ENCODE measurements at places on chromosomes 6 and 20.

GRCh38 chr6:46221222-46221793 lies 50.5 kb upstream of the ENPP5 start:
- DNase-seq: no peak

GRCh38 chr6:37776566-37776965 lies 43.0 kb upstream of the ZFAND3 start:
- DNase-seq: no peak

DNA sequence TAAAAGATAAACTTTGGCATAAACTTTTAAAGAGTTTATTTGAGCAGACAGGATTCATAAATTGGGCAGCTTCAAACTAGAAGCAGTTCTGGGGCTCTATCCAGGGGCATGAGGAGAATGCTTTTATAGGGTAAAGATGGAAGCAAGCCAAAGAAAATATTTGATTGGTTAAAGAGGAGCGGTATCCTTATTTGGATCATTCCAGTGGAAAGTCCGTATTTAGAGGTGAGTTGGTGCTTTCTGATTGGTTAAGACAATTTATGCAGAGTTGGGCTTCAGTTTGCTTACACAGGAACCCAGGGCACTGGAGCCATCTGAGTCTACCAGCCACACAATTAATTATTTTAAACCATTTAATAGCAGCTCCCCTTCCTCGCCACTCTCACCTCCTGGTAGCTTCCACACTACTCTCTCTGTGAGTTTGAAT lies 37.9 kb upstream of the RNF217 start:
- DNase-seq: peak; percentile 66

DNA sequence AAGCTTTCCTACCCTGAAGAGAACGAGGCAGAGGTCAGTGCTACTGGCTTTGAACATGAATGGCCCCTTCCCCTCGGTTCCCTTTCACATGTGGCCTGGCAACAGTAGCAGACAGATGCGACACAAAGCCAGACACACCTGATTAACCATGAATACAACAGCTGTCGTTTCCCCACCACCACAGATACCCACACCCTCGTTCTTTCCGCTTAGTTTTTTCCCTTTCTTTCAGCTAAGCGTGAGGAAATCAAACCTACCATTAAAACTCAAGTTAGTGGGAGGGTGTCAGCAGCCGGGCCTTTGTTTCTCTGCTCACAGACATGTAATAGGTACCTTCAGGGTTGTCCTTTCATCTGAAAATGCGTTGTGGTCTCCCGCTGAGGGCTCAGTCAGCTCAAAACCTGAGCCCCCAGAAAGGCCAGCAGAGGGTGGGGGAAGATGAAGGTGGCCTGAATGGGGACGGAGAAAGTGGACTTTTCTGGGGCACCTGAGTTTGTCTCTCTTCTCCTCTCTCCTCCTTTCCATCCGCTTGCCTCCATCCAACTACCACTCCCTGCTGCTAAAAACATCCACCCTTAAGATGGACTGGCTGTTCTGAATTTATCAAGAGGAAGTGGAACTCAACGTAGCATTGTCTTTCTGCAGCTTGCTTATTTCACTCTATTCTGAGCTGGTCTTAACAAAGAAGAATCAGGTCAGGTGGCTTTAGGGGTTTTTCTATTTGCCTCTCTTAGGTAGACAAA lies 516.6 kb upstream of the JARID2 start:
- DNase-seq: no peak

DNA sequence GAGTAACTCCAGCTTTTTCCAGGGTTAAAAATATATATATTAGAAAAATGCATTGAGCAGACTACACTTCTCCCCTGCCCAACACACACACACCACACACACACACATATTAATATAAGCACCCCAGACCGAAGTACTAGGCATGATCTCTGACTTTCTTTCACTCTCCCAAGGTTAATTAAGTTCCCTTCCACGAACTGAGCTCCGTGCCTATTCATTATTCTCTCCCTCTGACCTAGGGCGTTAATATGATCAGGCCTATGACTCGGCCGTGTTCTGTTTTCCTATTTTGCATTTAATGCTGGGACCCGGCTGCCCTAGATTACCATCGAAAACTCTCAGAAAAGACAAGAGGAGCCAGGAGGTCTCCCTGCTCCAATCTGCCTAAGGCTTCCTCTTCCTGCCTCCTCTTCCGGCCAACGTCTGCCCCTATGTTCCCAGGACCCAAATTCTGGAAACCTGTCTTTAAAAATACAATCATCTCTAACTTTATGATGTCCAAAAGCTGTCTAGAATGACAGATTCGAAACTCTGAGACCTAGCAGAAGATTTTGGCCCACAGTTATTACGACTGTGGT lies 6.1 kb upstream of the POU3F2 start:
- peak; percentile 82 for DNase-seq

DNA sequence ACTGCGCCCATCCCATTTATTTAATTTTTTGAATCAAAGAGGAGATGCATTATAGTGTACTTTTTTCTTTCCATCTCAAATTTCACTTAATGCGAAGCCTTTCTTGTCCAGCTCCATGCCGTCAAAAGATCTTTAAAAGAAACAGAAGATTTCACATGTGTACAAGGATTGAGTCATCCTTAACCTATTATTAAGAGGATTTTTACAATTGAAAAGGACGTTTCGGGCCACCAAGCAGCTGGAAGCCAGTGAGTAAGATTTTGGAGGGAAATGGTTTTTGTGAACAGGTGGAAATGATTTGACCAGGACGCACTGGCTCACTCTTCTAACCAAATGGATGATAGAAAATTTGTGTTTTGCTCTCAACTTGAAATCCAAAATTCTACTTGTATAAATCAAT lies 15.1 kb upstream of the CCDC170 start:
- no peak for DNase-seq

- no peak for DNase-seq
These were observed 72.6 kb upstream of the SLC4A11 start for GRCh38 chr20:3311623-3312022.

DNA sequence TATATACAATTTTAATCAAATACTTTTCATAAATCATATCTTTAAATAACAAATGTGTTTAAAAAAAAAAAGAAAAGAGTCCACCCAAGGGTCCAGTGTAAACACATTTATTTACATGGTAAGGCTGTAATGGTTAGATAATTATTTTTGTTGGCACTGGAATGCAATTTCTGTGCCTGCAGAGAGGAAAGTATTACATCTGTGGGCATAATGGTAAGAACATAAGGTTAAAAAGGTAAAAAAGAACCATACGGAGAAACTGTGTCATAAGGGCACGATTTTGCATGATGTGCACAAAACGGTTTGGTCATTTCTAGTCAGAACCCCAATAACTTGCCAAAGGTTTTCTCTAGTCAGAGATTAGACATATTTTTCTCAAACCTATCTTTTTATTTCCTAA lies 54.3 kb downstream of the RWDD2A start:
- DNase-seq: no peak

DNA sequence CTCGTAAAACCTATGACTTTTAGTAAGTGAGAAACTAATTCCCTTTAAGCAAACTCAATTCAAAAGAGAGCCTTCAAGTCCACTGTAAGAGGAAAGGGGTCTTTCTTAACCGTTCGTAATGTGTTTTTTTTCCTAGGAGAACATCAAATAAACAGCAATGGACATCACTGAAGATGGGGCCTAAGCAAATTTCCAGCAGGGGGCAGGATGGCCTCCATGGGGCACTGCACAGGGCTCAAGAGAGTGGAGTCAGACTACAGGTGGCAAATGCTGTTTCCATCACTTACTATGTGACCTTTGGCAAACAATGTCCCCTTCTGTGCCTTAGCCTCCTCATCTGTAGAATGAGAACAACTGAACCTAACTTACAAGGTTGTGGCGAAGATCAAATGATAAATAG lies 88.7 kb downstream of the ARHGAP18 start:
- DNase-seq: no peak

- no peak for DNase-seq
These were observed 3.5 kb upstream of the UCKL1 start for GRCh38 chr20:63959699-63960075.

DNA sequence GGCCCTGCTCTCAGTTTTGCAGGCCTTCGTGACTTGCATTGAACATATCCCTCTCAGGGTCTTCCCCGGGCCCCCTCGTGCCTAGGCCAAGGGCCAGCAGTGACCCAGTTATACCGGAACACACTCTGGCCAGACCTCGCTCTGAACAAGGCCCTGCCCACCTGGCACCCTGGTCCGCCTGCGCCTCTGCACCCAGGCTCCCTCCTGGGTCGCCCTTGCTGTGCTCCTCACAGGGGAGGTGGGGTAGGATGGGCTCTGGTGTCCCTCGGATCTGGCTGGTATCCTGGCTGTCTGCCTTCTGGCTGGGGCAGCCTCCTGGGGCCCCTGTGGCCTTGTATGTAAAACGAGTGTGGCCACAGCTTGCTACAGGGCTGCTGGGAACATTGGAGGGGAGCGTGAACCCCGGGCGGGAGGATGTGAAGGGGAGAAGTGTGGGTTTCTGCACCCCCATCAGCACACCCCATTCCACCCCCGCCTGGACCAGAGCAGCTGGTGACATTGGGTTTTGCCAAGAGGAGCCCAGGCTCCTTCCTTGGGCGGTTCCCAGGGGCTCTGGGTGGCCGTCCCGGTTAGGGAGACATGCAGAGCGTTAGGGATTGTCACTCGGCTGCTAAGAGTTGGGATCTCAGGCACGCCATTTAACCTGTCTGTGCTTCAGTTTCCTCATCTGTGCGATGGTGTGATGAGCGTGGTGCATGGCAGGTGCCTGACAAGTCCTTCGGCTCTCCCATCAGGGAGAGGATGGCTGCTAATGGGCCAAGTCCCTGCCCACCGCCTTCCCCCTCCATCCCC lies 17.5 kb downstream of the SRC start:
- DNase-seq: peak; percentile 41

- no peak for DNase-seq
These were observed 22.1 kb upstream of the FKBP1A start for GRCh38 chr20:1414982-1415381.

GRCh38 chr6:81553216-81553615 lies 199.3 kb downstream of the TENT5A start:
- peak; percentile 21 for DNase-seq

DNA sequence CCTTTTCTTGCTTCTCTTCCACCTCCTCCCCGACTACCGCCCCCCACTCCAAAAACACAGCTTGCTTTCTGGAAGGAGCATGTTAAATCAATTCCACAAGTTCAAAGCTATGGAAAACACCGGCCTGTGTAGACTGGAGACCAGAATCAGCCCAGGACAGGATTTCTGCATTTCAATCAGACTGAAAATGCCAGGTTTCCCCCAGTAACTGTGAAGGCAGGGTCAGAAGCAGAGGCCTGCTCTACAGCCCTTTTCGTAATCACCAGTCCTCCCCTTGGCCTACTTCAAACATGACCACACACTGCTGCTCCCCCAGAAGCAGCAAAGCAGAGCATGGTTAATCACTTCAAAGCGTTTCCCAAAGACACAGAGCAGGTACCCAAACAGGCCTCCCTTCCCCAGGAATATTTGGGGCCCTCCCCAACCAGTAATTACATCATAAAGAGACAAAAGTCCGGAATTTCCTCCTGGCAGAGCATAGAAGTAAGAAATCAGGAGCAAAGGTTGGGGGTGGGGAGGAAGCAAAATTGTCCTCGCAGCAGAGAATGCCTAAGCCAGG lies 38.4 kb downstream of the ZMYND8 start:
- DNase-seq: peak; percentile 81

- DNase-seq: no peak
These were observed 92.6 kb downstream of the CAP2 start for GRCh38 chr6:17485946-17486345.

DNA sequence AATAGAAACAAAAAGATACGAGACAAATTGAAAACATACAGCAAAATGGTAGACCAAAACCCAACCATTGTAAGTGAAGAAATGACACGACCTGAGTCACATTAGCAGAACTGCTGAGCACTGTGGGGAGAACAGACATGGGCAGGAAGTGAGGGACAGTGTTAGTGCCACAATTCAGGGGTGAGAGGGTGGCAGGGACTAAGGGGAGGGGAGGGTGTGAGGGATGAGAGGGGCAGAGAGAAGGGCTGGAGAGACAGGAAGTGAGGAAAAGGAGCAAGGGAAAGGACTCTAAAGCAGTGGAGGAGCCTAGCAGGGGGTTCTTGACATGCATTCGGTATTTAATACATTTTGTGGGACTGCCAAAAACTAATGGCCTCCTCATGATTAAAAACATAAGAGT lies 45.0 kb upstream of the TRIM26 start:
- DNase-seq: peak; percentile 53

GRCh38 chr6:25476126-25476525 lies 175.9 kb upstream of the SCGN start:
- peak; percentile 58 for DNase-seq

DNA sequence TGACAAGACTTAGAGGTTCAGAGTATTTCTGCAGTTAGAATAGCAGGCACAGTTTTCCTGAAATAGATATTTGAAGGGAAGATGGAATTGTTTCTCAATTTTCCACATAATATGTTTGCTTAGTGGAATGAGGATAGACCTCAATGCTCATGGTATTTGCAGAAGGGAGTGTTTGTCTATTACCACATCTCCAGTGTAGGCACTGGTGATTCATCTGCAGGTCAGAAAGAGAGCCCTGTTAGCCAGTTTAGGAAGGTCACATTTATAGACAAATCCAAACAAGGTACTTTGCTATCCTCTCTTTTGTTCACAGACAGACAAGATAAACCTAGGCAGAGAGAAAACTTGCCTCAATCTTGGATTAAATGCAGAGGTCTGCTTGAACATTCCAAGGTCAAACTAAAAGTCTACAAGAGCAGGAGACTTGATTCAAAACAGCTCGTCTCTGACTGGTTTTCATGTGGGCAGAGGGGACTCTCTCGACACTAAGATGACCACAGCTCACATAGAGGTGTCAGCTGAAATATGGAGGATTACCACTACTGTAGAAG lies 22.8 kb downstream of the ISM1 start:
- DNase-seq: no peak

- DNase-seq: peak; percentile 83
These were observed 60.2 kb downstream of the TMEM242 start for GRCh38 chr6:157263146-157263545.

- no peak for DNase-seq
These were observed 206.2 kb downstream of the FOXC1 start for GRCh38 chr6:1815827-1816452.

All from osteoblast (primary cell).